T-helper 9 cell (primary cell): ENCODE measurements at places on chromosomes 5 and 9.

DNA sequence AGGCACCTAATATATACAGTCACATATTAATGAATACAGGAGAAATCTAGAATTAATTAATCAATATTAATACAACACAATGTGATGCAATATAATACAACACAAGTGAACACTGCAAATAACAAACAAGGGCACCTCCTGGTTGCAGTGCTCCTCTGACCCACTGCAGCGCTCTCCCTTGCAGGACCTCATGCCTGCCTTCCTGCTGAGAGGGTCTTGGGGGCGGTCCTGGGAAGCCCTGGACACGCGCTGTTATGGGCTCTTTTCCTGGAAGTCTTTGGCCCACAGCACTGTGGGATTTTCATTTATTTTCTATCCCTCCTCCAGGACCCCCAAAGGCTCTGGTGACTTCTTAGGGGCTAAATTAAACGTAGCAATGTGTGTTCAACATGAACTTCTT lies 485.8 kb downstream of the IRX1 start:
- no peak for DNase-seq

DNA sequence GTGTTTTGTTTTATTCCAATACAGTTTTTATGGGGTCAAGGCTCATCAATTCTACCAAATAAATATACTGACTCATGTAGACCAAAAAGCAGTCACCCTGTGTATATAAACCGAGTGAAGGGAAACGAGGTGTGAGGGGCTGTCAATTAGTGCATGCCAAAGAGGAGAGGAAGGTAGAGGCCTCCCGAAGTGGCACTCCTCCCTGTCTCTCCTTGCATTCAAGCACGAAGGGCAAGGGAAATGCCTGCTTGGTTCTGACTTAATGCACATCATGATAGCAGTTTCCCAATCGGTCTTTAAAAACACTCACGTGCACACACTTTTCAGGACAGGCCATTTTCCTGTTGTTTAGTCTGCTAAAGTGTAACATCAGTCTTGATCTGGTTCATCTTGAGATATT lies 125.6 kb upstream of the SLCO6A1 start:
- no peak for DNase-seq

- no peak for DNase-seq
Measured at GRCh38 chr5:1545126-1545804, 21.5 kb upstream of the LPCAT1 start.

DNA sequence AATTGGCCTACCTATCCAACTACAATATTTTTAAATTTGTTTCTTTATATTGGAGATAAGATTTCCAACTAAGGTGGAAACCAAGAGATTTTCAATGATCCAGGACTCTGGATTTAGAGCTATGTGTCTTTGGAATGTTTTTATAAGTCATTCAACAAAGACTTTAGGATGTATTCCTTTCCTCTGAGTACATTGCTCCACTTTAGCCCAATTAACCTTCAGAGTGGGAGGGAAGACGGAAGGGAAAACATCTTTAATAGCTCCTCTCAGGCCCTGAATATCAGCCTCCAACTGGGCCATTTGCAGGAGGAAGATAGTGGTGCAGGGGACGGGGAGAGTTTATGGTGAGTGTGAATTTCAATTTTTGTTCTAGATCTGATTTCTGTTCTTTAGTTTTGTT lies 239.2 kb downstream of the PIK3R1 start:
- no peak for DNase-seq

DNA sequence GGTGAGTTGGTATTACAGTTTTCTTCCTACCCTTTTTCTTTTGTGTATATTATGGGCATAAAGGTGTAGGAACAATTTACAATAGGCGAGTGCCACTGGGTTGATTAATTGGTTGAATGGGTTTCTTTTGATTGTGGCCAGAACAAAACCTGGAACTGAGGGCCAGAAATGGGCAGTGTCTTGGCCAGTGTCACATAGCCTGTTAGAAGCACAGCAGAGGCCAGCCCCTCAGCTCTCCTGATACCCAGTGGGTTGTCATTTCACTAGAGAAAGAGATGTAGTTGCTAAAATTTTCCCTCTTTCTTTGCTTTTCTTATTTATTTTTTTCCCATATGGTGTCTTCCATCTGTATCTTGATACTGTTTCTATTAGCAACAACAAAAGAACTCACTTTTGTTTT lies 38.8 kb upstream of the SEMA6A start:
- no peak for DNase-seq

- no peak for DNase-seq
Measured at GRCh38 chr5:7871653-7872052, 2.7 kb downstream of the MTRR start.

- no peak for DNase-seq
Measured at GRCh38 chr5:137754961-137755762, 999 bp upstream of the HNRNPA0 start.

GRCh38 chr9:118088090-118088489 lies 383.9 kb downstream of the TLR4 start:
- DNase-seq = no peak

DNA sequence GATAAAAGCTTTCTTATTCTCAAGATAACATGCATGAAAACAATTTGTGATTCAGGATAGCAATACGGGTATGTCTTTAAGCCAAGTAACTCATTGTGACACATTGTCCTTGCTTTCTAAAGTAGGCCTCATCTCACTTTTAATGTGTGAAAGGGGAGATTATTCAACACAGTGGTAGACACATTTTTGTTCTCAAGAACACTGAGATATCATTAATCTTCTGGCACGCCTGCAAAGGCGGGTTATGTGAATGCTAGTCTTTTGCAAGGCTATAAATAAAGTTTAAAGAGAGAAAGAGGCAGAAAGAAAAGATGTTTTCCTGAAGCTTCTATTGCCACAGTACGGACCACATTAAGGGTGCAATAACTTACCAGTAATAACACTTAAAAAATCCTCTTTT lies 181.8 kb upstream of the MEF2C start:
- DNase-seq = no peak

- DNase-seq = no peak
Measured at GRCh38 chr9:6086006-6086655, 70.7 kb upstream of the RANBP6 start.

DNA sequence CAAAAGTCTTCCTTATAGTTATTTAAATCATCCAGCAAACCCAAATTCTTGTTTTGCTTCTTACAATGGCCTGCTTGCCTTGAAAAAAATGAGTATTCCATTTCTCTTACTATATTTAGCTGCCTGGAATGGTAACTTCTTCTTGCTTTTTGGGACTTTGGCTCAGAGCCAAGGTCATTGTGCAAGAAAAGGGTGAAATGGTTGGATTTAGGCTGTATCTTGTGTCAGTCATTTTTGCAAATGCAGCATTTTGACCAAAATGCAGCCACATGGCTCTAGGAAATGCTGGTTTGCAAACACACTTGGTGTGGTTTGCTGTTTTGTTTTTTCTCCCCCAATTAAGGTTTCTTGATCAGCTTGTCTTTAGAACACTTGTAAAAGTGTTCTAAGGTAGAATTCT lies 133.3 kb upstream of the ELL2 start:
- no peak for DNase-seq

DNA sequence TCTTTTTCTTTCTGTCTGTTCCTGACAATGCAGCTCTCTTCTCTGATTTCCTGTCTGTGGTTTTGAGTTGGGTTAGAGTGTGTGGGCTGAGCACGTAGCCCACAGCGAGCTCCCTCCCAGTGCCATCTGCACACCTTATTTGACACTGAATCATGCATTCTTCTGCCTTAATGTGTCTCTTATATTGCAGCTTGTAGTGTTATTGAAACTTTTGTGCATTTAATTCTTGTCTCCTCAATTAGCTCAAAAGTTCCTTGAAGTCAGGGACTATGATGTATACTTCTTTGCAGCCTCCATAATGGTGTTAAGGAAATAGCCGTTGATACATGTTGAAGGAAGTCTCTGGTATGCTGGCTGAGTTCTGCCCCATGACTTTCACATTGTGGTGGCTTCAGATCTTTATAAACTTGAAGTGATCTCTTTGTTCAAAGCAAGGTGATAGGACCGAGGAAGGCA lies 576.2 kb upstream of the CLINT1 start:
- no peak for DNase-seq

- no peak for DNase-seq
Measured at GRCh38 chr5:61735995-61736394, 403.9 kb downstream of the ZSWIM6 start.

DNA sequence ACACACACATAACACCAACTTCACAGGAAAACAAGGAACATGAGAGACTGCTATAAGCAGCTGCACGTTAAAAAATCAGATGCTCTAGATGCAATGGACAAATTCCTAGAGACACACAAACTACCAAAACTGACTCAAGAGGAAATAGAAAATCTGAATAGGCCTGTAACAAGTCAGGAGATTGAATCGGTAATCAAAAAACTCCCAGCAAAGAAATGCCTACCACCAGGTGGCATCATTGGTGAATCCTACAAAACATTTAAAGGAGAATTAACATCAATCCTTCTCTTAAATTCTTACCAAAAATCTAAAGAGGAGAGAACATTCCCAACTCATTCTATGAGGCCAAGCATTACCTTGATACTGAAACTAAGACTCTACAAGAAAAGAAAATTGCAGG lies 54.9 kb downstream of the NDST1 start:
- no peak for DNase-seq

GRCh38 chr5:17115855-17116254 lies 101.6 kb upstream of the BASP1 start:
- no peak for DNase-seq

DNA sequence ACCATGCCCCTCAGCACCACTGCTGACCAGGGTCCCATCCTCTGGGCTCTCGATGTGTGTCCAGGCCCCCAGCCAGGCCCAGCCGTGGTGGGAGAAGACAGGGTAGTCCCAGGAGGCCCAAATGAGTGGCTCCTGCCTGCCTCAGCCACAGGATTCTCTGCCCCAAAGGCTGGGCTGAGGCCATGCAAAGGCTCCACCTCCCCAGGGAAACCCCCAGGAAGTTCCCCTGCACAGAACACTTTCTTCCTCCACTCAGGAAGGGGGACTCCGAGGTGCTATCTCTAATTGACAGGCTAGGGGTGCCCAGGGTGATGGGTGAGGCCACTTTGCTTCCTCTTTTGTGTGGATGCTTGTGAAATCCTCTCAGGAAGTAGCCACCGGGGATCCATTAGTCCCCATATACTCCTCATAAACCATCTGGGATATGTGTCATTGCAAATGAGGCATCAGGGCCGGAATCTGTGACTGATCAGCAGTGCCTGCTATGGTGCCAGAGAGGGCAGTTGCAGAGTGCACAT lies 23.1 kb upstream of the TDRD7 start:
- no peak for DNase-seq

DNA sequence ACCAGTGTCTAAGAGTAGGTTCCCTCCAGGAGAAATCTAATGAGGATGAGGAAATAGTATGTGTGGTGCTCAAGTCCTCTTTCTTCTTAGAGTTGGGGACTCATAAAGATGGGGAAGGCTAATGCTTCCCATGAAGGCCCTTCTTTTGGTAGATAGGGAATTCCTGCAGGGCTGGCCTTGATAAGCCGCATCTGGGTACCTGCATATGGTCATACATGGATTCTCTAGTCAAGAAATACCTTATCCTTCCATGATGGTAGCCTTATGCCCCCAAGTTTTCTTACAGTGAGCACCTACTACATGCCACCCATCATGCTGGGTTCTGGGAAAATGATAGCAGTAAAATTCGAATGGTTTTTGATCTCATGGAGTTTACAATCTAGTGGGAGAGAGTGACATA lies 382.6 kb downstream of the KDM4C start:
- DNase-seq = no peak

- DNase-seq = no peak
Measured at GRCh38 chr5:54795284-54795683, 190.1 kb downstream of the ESM1 start.

- DNase-seq = no peak
Measured at GRCh38 chr5:159641371-159642039, 274.8 kb upstream of the ADRA1B start.

DNA sequence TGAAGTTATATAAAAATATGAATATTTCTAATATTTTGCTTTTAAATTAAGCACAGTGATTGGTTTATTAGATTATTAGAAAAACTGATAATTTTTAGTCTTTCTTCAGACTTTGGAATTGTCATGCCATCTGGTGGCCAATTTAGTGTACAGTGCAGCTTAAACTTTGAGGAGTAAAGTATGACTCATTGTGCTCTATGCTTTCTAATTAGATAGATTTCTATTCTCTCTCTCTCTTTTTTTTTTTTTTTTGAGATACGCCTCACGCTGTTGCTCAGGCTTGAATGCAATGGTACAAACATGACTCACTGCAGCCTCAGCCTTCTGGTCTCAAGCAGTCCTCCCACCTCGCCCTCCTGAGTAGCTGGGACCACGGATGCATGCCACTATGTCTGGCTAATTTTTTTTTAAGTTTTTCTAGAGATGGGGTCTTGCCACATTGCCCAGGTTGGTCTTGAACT lies 42.1 kb upstream of the GPR21 start:
- peak; percentile 2 for DNase-seq

GRCh38 chr5:173598686-173599085 lies 17.8 kb downstream of the BOD1 start:
- no peak for DNase-seq

DNA sequence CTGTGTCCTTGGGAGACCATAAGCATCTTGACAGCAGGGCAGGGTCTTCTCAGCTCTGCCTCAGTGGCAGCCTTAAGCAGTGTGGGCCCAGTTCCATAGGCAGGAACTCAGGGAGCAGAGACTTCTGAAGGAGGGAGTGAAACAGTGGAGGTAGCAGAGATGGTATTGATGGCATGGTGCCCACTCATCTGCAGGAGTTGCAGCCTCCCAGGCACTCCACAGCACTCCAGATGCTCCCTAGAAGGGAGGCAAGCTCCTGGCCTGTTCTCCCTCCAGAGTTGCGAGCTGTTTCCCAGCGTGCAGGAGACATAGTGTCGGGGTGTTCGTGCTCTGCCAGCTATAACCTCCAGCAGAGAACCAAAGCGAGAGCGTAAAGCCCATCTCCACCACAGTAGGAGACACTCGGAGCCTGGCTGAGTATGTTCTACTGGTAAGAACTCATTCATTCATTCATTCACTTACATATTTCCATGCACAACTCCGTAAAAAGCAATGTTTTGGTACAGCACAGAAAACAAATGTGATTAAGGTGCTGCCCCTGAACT lies 31.4 kb upstream of the UNC5A start:
- DNase-seq = no peak

DNA sequence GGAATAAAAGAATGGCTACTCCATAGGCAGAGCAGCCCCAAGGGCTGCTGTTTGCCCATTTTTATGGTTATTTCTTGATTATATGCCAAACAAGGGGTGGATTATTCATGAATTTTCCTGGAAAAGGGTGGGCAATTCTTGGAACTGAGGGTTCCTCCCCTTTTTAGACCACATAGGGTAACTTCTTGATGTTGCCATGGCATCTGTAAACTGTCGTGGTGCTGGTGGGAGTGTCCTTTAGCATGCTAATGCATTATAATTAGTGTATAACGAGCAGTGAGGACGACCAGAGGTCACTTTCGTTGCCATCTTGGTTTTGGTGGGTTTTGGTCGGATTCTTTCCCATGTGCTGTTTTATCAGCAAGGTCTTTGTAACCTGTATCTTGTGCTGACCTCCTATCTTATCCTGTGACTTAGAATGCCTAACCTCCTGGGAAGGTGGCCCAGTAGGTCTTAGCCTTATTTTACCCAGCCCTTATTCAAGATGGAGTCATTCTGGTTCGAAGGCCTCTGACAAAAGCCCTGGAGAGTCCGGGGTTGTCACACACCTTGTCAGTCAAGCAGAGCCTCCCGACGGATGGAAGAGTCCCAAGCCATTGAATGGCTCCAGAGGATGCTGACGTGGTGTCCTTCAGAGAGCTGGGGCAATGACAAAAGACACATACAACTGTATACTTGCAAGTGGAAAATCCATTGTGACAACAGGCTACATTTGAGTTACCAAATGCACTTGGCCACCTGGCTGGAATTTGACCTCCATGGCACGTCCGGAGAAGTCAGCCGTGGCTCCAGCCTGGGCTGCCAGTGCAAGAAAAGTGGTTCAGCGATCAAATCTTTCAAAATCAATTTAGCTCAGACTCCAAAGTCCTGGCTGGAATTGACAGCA lies 67.1 kb upstream of the CLINT1 start:
- no peak for DNase-seq
